ENCODE measurements at places on chromosomes 5 and 9.
A peak's percentile ranks its signal among the peaks of the same experiment; 100 is the strongest.

GRCh38 chr9:135045928-135046738, 41.3 kb upstream of the OLFM1 start:
- DNase-seq: no peak

DNA sequence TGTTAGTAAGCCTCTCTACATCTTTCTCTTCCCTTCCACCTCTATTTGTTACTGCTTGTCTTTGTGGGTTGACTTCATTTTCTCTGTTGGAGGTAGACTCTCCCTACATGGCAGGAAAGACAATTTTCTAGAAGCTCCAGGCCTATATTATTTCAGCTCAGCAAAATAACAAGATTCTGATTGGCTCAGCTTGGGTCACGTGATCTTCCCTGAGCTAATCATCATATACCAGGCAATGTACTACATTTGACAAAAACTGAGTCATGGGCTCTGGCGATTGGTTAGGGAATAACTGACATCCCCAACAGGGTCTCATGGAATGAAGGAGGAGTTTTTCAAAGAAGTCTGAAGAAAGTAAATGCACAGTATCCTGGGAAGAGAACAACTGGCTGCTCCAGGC, 65.6 kb upstream of the NR3C1 start:
- DNase-seq: no peak

- no peak for DNase-seq
Measured at GRCh38 chr5:75568202-75568601, 43.1 kb upstream of the ANKDD1B start.

DNA sequence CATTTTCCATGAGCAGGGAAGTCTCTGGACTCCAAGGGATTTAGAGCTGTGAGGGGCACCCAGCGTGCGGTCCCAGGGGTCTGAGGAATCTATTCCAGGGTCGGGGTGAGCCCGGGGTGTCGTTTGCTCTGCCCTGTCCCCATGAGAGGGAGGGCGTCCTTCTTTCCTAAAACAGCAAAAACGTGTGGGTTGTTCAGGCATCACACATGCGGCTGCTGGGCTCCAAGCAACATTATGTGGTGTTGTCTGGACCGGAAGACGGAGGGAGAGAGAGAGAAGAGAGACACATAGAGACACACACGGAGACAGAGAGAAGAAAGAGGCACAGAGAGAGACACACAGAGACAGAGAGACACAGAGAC, 42.7 kb upstream of the COL5A1 start:
- no peak for DNase-seq

- no peak for DNase-seq
Measured at GRCh38 chr5:8522646-8523045, 653.7 kb downstream of the MTRR start.

DNA sequence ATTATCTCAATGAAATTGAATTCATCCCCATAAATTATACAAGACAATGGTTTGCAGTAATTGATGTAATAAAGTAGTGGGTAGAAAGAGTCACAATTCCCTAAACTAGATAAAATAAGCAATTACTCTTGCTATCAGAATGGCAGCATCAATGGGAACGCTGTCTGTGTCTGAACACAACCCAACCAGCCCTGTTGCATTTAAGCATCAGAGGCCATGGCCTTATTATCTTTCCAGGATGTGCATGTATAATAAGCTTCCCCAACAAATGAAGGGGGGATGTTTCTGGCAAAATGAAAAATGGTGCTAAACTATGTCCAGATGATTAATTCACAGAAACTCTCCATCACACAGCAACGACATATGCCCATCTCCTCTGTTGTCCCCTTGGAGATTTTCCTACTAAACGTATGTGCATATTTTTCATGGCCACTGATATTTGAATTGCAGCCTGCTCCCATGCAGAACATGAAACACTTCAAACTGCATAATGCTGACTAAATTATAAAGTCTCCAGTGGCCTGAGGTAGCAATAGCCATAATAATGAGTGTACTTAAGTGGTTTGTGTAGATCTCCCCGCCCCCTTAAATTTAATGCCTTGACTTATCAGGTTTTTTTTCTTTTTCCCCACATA, 306.9 kb upstream of the ADAMTS16 start:
- no peak for DNase-seq

- DNase-seq: no peak
Measured at GRCh38 chr9:32422237-32422806, 37.9 kb downstream of the ACO1 start.

- peak; percentile 84 for DNase-seq
Measured at GRCh38 chr9:121267689-121268597, at the start of gene GSN. TSS of gene GSN (plus strand) at chr9:121268162. CDS start at chr9:121301972, 33,810 bp downstream.

GRCh38 chr5:128777052-128777451, 188.2 kb upstream of the SLC27A6 start:
- DNase-seq: no peak

- no peak for DNase-seq
Measured at GRCh38 chr5:116442931-116443551, 131.6 kb downstream of the SEMA6A start.

GRCh38 chr5:171023508-171023907, 161.7 kb downstream of the RANBP17 start:
- DNase-seq: no peak

DNA sequence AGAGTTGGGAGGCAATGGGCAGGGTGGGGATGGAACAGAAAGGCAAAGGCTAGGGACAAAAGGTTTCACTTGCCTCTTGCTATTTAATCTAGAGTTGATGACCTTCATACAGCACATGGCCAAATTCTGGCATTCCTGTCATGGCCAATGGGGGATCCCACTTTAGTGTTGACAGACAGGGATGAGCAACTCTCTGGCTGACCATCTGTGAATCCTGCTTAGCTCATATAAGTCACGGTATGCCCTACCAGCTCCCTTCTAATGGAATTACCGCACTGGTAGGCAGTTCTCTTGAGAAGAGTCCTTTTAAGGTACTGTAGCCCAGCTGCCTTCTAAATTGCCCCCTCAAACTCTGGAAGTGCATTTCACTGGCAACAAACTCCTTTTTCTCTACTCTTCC, 76.1 kb downstream of the MAMDC2 start:
- no peak for DNase-seq

- no peak for DNase-seq
Measured at GRCh38 chr9:137314561-137315560, 12.8 kb upstream of the NRARP start.

- no peak for DNase-seq
Measured at GRCh38 chr5:155019601-155020226, 6.2 kb downstream of the KIF4B start.

DNA sequence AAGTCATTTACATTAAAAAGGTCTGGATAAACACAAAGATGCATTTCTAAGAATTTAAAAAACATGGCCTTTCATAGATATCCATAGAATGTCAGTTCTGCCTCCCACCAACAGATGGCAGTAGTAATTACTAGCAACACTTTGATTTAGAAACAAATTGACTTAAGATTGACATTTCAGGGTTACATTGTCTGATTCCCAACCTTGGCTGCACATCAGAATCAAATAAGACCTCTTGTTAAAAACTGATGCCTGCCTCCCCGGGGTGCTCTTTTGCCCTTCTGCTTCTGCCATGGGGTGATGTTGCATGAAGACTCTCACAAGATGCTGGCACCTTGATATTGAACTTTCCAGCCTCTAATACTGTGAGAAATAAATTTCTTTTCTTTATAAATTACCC, 146.2 kb upstream of the GPR151 start:
- no peak for DNase-seq

Measured in caudate nucleus (tissue), 63 donors.